ENCODE measurements at places on chromosomes 5 and 9. TPM values are rescaled to one million over a fixed set of nuclear protein-coding genes. Genes with fewer than 3 reads are reported as not detected.

- DNase-seq = no peak
These were observed 58.2 kb upstream of the RXRA start for GRCh38 chr9:134267881-134268724.

The GLE1 gene
- polyA plus RNA-seq = 21.7 TPM

- DNase-seq = no peak
These were observed 40.7 kb downstream of the NR3C1 start for GRCh38 chr5:143362664-143363227.

GRCh38 chr5:168843277-168844015, 264.3 kb upstream of the PANK3 start:
- no peak for DNase-seq

- DNase-seq = no peak
These were observed 288.0 kb downstream of the ICE1 start for GRCh38 chr5:5710471-5710870.

- no peak for DNase-seq
These were observed 206.3 kb downstream of the IRX1 start for GRCh38 chr5:3801967-3802366.

DNA sequence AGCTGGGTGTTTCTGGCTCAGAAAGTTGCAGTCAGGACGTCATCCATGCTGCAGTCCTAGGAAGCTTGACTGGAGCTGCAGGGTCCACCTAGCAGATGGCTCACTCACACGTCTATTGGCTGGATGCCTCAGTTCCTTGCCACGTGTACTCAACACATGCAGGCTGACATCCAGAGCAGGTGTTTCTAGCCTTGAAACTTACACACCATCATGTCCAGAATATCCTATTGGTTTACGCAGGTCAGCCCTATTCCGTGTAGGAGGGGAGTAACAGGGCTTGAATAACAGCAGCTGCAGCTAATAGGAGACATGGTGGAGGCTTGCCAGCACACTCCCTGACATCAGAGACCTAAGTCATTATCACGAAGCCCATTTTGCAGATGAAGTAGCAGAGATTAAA, 473.5 kb downstream of the ACTL7B start:
- DNase-seq = peak; percentile 40

The IFNA21 gene
- polyA plus RNA-seq = not detected

DNA sequence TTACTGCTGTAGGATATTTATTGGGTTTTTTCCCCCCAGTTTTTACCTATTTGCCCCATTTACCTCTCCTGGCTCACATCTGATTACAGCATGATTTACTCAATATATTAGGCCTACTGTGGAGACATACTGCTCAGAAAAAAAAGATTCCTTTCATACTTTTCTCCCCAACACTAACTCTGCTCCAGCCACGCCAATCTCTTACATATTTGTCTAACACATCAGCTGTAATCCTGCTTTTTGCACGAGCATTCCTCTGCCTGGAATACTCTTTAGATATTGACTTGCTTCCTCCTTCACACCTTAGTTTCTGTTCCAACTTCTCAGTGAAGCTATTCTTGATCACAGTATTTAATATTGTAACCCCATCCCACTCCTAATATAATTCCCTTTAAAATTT, 158.1 kb upstream of the VCAN start:
- peak; percentile 33 for DNase-seq

- DNase-seq = no peak
These were observed 103.8 kb downstream of the DRD1 start for GRCh38 chr5:175340180-175340579.

The FOXD4L5 gene
- polyA plus RNA-seq = 0.40 TPM

- peak; percentile 1 for DNase-seq
These were observed 726.1 kb downstream of the BRINP1 start for GRCh38 chr9:118643118-118643517.

GRCh38 chr5:44885903-44886302, 77.2 kb downstream of the MRPS30 start:
- no peak for DNase-seq

The FCHSD1 gene
- polyA plus RNA-seq = 11.5 TPM

The PCDHGA7 gene
- polyA plus RNA-seq = 1.7 TPM

DNA sequence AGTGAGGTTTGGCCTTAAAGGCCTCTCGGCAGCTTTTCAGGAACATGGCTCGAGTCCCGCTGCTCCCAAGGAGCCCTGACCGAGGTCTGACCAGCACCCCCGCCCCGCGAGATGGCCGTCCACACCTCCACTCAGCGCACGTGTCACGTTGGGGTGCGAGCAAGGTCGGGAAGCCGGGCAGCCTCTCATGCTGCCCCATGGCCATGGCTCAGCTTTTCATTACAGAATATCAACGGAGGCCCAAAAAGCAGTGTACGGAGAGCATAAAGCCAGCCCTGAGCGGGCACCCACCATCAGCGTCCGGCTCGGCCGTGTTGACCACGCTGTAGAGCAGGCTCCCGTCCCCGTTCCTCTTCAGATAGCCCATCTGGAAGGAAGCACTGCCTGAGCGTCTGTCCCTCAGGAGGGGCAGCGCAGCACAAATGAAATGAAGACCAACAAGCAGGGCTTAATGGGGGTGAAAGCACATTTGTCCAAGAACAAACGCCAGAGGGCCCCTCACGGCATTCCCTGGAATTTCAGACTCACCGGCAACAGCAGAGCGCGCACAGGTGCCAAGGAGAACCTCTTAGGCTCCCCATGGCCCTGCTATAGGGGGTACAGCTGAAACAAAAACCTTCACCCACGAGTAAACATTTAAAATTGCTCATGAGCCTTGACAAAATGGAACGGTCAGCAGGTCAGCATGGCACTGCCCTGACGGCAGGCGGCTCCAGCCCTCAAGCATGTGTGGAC, 11.6 kb downstream of the BRD9 start:
- DNase-seq = no peak

The LRRC19 gene
- polyA plus RNA-seq = 0.10 TPM

DNA sequence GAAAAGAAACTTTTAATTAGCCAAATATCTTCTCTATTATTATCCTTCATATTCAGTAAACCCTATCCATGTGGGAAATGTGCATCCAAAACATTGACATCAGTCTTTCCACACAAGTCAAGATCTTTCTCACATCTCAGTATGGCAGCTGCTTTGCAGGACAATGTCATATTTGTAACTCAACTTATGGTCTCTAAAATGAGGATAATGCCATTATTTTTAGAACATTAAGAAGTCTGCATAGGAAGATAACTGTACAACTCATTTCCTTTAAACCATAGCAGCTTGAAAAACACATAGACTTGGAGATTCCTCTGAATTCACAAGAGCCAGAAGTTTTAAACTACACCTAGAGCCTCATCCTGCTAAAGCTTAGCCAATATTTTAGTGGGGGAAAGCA, 43.7 kb downstream of the MCTP1 start:
- no peak for DNase-seq

GRCh38 chr5:120655828-120656435, 191.8 kb downstream of the PRR16 start:
- peak; percentile 15 for DNase-seq

DNA sequence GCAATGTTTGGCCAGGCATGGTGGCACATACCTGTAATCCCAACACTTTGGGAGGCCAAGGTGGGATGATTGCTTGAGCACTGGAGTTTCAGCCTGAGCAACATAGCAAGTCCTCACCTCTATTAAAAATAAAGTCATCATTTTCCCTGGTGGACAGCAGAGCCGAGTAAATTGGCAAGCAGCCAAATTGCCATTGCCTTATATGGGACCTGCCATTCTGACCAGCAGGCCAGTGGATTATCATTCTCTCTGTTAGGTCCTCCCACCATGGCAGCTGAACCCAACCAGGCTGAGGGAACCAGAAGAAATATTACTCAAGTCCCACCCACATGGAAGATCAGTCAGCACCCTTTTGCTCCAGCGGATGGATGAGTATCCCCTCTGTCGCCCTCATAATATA, 1829.9 kb downstream of the EFNA5 start:
- no peak for DNase-seq

DNA sequence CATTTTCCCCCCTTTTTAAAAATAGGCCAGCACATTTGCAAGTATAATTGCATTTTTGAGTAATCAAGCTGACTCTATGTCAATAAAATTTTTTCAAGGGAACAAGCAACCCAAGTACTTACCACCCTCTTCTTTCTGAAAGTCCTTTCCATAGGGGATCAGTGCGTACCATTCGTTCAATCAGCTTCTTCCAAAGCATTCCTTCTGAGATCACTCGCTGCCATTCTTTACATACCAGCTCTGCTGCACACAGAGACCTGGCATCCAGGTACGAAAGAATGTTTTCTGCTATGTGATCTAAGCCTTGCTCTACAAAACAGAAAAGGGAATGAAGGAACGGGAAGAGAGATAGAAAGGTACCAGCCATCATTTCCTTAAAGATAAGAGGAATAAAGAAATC, 106.6 kb downstream of the FBXW11 start:
- DNase-seq = no peak

DNA sequence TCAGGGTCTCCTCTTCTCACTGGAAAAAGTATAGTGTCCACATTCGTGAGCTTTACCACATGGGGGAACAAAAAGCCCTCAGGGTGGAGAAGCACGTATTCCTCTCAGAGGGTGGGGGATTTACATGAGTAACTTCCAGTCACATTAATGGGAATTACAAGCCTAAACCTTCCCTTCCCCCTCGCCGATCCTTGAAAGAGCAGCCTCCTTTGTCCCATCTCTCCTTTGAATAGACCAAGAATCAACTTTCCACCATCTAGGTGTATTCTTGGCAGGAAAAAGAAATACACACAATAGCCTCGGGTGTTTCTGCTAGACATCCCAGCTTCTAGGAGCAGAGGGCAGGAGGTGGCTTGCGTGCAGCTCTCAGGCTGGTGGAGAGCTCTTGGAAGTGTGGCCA, 144.4 kb downstream of the ZNF462 start:
- no peak for DNase-seq

- DNase-seq = no peak
These were observed 73.8 kb downstream of the C9orf50 start for GRCh38 chr9:129547063-129547462.

The TOR1A gene
- 31.1 TPM for polyA plus RNA-seq

- no peak for DNase-seq
These were observed 295.6 kb downstream of the ADGRV1 start for GRCh38 chr5:90854169-90854568.

The ARHGEF37 gene
- polyA plus RNA-seq = 4.0 TPM

The LCN9 gene
- not detected for polyA plus RNA-seq

GRCh38 chr5:138276402-138277054, 2.1 kb upstream of the GFRA3 start:
- DNase-seq = no peak

The PPIC gene
- 28.5 TPM for polyA plus RNA-seq

The ECM2 gene
- polyA plus RNA-seq = 23.9 TPM

The PCDHB4 gene
- 3.6 TPM for polyA plus RNA-seq

The ROPN1L gene
- polyA plus RNA-seq = not detected

DNA sequence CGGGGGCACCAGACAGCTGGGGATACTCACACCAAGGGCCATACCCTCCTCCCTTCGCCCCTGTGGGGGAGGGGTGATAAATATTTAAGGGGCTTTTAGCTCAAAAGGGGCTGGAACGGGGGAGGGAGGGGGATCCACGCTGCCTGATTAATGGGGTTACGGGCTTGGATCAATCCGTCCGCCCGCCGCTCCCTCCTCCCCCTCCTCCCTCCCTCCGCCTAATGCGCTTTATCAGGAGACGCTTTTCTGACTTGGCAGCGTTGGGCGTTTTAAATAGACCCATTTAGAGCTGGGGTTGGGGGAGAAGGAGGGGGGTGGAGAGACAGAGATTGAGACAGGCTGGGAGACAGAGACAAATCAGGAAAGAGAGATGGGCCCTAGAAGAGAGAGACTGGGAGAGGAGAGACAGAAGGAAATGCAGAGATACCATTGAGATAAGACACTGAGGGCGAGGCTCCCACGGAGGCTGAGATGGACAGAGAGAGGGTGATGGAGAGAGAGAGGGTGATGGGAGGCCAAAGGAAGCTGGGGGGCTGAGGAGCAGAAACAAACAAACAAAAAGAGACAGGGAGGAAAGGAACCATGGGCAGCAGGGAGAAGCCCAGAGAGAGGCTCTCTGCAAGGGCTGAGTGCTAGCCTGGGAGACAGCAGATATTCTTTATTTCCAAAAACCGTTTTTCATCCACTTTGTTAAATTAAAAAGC, 10.3 kb downstream of the CNTFR start:
- DNase-seq = no peak

DNA sequence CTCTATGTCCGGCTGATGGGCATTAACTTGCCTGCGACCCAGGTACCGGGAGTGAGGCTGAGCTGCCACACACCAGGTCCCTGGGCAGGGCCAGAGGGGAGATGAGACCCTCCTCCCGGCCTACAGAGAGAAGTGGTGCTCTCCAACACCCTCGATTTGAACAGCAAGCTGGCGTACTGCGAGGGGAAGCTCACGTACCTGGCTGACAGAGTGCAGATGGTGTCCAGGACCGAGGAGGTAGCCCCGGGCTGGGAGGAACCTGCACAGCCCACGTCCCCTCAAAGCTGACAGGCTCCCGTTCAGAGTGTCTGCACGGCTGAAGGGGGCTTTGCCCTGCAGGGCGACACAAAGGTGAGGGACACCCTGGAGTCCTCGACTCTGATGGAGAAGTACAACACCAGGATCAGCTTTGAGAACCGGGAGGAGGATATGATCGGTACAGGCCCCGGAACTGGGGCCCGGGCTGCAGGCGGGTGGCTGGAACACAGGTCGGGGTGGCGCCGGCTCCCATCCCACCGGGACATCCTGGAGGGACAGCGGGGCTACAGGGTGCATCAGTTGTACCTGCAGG, 1.0 kb upstream of the RABL6 start:
- no peak for DNase-seq

DNA sequence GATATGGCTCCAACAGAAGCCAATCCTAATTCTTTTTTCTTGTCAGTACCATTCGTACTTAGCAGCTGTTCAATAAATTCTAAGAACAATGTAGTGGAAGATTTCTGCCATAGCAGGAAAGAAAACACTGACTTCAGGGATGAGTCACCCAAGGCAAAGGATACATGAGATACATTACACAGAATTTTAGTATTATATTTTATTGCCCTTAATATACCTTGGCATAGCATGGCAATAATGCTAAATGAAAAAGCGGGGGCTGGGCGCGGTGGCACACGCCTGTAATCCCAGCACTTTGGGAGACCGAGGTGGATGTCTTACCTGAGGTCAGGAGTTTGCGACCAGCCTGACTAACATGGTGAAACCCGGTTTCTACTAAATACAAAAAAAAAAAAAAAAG, 619.1 kb upstream of the DAB2 start:
- no peak for DNase-seq

The MZB1 gene
- polyA plus RNA-seq = not detected

GRCh38 chr5:168193493-168194250, 97.8 kb upstream of the WWC1 start:
- DNase-seq = no peak

- DNase-seq = no peak
These were observed 84.1 kb downstream of the ERBIN start for GRCh38 chr5:66010476-66010875.

The ERCC6L2 gene
- polyA plus RNA-seq = 27.1 TPM

- no peak for DNase-seq
These were observed 45.4 kb downstream of the JADE2 start for GRCh38 chr5:134570886-134571285.
